Anterior cingulate cortex (tissue), 58 donors: ENCODE measurements at places on chromosomes 1 and 21.

GRCh38 chr1:68720476-68720875, 223.6 kb upstream of the DEPDC1 start:
- DNase-seq = no peak

GRCh38 chr1:93124556-93125355, 45.7 kb downstream of the MTF2 start:
- DNase-seq = no peak

DNA sequence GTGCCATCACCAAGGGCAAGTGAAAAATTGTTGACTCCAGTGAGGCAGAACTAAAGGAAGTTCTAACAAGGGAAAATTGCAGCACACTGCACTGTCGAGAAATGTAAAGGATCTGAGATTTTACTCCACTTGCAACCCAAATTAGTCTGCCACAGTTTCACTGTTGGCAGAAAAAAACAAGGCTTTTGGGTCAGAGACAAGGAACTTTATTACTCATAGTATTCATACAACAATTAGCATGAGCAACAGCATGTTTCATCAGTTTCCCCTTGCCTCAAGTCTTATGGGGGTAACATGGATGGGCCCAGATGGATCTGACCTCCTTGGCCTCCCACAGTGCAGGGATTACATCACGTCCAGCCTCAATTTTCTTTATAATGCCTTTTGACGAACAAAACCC, 125.3 kb downstream of the LTN1 start:
- DNase-seq = no peak

DNA sequence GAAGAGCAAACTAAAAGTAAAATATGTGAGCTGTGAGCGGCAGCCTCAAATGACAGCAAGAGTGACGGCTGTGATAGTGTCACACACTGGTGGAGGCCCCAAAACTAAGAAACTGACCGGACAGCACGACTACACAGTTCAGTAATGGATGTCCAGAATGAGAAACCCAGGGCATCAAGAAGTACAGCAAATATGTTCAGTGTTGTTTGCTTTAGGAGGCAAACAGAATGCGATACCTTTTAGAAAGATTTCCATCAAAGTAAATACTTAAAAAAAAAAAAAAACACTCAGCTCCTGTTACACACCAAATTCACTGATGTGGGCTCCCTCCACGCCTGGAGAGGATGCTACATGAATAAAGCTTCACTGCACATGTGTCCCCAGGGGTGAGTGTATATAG, 1.1 kb upstream of the PKP1 start:
- DNase-seq = no peak
